IPS-NIHi11 (cell line): ENCODE measurements at places on chromosomes 16 and 17.
A peak's percentile ranks its signal among the peaks of the same experiment; 100 is the strongest.

DNA sequence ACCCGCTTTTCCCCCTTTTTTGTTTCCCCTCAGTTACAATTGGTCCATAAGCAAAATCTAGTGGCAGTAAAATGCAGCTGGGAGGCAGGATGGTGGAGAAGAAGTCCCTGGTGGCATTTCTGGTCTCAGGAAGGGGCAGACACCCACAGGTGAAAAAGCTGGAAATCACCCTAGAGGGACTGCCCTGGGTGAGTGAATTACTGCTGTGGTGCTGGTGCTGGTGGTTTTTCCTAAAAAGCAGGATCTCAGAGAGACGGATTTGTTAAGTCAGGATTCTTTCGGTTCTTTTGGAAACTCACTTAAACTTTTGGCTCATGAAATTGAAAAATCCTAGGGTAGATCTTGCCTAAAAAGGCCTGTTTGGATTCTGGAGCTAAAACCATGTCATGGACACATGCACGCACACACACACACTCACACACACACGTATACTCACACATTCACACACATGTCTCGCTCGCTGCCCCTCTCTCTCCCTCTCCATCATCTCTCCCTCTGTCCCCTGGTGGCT, 65.8 kb downstream of the NKD1 start:
- DNase-seq: no peak

DNA sequence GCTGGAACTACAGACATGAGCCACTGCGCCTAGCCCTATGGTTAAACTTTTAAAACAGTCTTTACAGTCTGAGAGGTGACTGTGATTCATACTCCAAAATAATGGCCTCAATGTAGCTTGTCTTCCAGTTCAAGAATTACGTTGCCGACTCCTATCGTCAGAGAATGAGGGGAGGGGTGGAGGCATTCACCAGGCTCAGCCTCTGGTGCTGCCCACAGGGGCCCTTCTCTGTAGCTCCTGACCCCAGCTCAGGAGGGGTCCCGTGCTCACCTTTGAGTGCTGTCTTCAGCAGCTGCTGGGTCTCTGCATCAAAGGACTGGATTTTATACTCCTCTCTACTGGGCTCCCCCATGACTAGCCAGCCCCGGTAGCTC, 1.2 kb downstream of the MIF4GD start:
- no peak for DNase-seq

GRCh38 chr17:75011401-75012095, 922 bp upstream of the MRPL58 start:
- peak; percentile 39 for DNase-seq

DNA sequence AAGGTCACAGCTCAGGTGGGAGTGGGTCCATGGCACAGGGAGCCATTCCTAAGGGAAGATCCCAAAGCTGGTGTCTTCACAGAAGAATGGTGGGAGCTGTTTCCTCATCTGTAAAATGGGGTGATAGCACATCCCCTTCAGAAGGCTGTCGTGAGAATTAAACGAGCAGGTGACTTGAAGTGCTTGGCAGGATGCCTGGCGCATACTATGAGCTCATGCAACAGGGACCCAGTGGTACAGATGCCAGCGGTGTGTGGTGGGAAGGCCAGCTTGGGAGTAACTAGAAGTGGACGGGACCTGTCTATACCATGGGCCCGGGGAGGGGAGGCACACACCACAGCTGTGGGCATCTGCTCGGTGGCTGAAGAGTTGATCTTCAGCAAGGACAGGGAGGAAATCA, 189.3 kb upstream of the TNRC6C start:
- no peak for DNase-seq

DNA sequence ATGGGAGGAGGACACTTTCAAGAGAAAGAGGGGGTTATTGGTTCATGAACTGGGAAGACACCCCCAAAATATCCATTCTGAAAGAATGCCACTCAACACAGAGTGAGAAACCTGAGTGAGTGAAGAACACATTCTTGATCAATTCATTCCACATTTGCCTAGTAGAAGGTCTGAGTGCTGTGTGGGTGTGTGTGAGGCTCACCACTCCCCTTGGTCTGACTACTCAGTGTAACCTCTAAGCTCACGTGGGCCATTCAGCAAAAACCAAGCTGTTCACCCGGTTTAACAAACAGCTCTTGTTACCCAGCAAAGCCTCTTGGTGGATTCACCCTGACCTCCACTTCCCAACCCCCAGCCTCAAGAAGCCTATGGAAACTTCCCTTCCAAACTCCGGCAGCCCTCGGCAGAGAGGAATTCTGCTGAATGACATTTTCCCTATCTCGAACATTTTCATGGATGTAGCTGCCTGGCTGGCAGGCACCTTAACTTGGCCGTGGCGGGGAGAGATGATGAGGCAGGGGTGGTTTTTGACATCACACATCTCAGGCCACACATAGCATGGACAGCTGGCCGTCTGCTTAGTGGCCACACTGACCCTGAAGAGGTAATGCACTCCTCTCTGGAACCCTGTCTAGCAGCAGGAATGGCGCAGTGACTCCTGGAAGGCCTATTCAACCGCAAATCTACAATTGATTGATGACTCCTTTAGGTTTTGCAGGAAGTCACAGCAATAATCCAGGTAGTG, 11.6 kb downstream of the ST6GALNAC1 start:
- DNase-seq: peak; percentile 68

GRCh38 chr17:73138541-73139138, 26.2 kb upstream of the SSTR2 start:
- DNase-seq: peak; percentile 35

- no peak for DNase-seq
Measured at GRCh38 chr17:50372222-50372757, 694 bp downstream of the MRPL27 start.

- DNase-seq: peak; percentile 49
Measured at GRCh38 chr17:82449131-82449882, 1.2 kb downstream of the CYBC1 start.

- no peak for DNase-seq
Measured at GRCh38 chr16:30023586-30023985, 588 bp downstream of the C16orf92 start.

- DNase-seq: no peak
Measured at GRCh38 chr17:31561469-31562375, 170.2 kb downstream of the RAB11FIP4 start.

DNA sequence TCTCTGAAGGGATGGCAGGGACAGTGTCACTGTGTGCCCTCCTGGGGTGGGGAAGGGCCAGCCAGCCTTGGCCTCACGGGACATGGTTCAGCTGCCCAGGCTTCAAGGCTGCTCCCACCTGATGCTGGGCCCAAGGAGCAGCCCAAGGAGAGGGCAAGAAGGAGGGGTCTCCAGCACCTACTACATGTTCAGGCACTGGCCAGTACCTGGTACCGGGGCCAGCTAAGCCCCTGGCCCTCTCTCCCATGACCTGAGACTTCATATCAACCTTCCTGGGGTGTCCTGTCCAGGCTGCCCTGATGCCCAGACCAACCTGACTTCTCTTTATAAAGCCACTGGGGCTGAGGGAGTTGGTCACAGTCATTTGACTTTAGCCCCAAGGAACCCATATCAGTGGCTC, 1.3 kb downstream of the USH1G start:
- DNase-seq: no peak

DNA sequence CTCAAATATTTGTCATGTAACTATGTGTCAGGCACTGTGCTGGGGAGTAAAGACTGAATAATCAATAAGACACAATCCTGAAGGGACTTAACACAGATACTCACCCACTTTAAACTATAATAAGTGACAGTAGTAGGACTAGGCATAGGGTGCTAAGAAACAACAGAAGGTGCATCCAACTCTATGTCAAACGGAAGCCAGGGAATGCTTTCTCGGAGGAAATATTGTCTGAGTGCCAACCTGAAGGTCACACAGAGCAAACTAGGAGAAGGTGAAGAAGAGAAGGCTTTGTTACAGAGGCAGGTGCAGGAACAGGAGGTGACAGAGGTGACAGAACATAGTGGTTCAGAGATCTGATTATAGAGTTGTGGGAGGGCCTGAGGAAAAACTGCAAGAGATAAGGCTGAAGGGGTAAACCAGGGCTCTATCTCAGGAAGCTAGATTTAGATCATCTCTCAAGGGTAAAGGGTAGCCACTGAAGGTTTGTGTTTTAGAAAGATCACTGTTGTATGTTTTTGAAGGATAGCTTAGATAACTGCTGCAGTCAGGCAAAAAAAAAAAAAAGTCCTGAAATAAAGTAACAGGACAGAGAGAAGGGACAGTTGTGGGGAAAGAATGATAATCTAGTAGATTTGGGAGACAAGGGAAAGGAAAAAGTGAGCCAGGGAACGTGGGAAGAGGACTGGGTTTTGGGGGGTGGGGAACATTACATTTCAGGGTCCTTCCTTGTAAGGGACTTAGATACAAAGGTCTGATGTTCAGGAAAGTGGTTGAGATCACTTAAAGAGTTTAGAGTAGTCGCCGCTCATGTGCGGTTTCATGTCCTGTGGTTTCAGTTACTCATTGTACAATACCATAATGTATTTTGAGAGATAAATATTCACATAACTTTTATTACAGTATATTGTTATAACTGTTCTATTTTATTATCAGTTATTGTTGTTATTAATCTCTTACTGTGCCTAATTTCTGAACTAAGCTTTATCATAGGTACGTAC, 85.6 kb upstream of the NETO2 start:
- DNase-seq: no peak

DNA sequence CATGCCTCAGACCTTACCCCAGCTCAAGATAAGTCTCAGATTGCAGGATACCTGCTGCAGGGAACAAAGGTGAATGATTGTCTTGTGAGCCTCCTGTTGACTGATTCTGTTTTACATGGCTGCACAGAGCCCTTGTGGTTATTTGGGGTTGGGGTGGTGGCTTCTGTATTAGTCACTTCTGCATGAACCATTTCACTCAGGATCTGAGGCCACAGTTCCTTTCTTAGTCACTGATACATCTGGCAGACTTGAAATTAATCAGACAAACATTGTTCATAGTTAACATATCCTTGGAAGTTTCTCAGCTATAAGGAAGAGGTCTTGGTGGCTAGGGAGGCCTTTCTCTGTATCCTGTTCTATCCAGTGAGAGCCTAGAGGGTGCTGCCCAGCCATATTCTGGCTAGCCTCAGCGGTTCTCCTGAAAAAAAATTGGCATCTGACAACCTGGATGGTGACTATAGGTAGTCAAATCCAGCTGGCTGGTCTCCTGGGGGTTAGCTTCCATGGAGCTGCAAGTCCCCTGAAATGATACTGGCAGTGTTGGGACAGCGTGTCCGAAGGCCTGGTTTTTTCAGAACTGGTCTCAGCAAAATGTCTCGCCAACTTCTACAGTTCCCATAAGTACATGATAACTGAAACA, 8.4 kb upstream of the PLK1 start:
- no peak for DNase-seq

DNA sequence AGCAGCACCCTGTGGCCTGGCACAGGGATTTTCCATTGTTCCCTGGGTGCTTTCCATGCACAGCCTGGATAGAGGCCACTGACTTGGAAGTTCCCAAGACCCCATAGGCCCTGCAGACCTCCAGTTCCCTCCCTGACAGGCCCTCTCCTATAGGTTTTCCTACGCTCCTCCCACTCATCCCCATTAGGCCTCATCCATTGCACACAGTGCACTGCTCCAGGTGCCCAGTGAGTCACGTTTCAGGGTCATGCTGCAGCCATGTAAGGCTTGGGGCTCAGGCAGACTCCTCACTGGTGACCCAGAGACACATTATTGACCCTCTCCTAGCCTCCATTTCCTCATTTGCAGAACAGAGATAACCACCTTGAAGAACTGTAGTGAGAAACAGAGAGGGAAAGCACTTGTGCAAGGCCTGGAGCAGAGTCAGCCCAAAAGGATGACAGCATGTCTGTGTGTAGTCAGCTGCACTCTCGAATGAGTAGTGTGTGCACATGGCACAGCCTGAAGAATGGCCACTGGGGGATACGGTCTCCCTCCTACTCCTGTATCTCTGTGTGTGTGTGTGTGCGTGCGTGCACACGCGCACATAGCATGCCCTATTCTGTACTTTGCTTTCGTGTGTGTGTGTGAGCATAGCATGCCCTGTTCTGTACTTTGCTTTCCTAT, 26.8 kb downstream of the DRC3 start:
- DNase-seq: no peak

DNA sequence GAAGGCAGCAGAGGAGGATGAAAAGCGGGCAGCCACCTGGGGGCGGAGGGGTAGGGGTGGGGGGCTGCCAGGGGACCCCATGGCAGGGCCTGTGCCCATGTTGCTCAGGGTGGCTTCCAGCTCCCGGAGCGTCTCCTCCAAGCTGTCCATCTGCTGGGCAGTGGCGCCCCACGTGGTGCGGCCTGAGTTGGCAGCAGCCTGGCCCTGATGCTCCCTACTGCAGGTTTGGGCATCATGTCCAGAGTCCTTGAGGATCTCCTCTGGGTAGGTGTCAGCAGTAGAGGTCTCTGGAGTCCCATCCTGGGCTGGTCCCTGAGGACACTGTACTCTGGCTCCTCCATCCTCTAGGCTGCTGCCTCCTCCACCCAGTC, 60.9 kb downstream of the SRCIN1 start:
- DNase-seq: no peak

DNA sequence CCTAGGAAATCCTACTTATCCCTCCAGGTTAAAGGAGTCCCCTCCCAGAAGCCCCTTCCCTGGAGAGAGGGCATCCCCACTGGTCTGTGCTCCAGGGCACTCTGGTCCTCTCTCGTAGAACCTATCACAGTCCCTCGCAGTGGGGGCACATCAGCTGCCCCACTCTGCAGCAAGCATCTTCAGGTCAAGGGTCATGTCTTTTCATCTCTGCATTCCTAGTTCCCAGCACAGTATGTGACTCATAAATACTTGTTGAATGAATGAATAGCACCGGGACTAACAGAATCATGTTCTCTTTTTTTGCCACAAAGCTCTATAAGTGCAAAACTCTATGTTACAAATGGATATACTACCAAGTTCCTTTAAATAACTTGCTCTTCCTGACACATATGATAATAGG, 36.0 kb downstream of the RNF157 start:
- no peak for DNase-seq

DNA sequence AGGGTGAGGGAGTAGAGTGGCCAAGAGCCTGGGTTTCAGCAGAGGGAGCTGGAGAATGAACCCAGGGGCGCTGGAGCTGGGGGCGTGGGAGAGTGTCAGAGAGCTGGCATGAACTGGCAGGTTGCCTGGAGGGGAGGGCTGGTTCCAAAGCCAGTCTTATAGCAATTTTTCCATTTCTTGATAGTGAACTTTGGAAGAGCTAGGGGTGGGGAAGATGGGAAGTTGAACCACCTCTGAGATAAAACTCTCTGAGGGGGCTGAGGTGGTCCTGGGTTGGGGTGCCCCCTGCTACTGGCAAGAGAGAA, 36.9 kb downstream of the ADGRG5 start:
- no peak for DNase-seq

GRCh38 chr16:77330332-77331042, 104.3 kb downstream of the ADAMTS18 start:
- peak; percentile 23 for DNase-seq

DNA sequence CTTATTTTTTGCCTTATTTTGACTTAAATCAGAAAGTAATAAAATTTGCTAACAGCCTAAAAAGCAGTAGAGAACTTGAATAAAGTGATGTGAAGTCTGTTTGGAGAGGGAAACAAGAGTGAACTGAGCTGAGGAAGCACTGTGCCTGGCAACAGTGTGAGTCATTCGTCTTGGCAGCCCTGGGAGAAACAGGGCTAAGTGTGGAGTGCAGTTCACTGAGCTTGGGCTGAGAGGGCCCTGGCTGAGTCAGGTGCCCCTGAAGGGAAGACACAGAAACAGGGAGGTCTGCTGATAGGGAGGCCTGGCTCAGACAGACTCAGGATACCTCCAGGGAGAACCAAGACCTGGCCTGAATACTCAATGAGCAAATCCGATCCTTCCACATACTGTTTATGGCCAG, 132.1 kb downstream of the HS3ST4 start:
- DNase-seq: no peak
